K562 (cell line): ENCODE measurements at places on chromosomes 7 and 10. TPM values are rescaled to one million over a fixed set of nuclear protein-coding genes. Genes with fewer than 3 reads are reported as not detected.

The TAX1BP1 gene
- total RNA-seq: 59.5 and 61.8 TPM in 2 replicates

The SLC18A3 gene
- not detected in 2 replicates for total RNA-seq

The CACNB2 gene
- 0.09 TPM in 1 of 2 replicates, not detected in the other for total RNA-seq

The ATE1 gene
- 9.4 and 14.2 TPM in 2 replicates for total RNA-seq

The MYL10 gene
- total RNA-seq: not detected in 2 replicates

The CALY gene
- total RNA-seq: not detected in 2 replicates

The CYP26A1 gene
- 1.6 and 2.5 TPM in 2 replicates for total RNA-seq

The AVPI1 gene
- total RNA-seq: 9.1 and 10.8 TPM in 2 replicates

The NXPH1 gene
- 0.07 and 0.16 TPM in 2 replicates for total RNA-seq

The LBX1 gene
- total RNA-seq: not detected in 2 replicates

The SKAP2 gene
- 7.9 and 10.9 TPM in 2 replicates for total RNA-seq

The GALNT17 gene
- total RNA-seq: 0.11 TPM in 1 of 2 replicates, not detected in the other

The PNLIPRP3 gene
- total RNA-seq: not detected in 2 replicates

The NME8 gene
- total RNA-seq: not detected in 2 replicates

The IFRD1 gene
- total RNA-seq: 74.2 and 75.3 TPM in 2 replicates

The ELFN1 gene
- 0.45 and 0.64 TPM in 2 replicates for total RNA-seq

The ADIRF gene
- total RNA-seq: 0.27 TPM in 1 of 2 replicates, not detected in the other

The PLXNA4 gene
- 0.04 and 0.09 TPM in 2 replicates for total RNA-seq

The UCN3 gene
- total RNA-seq: not detected in 2 replicates

The ACTA2 gene
- 0.60 and 1.4 TPM in 2 replicates for total RNA-seq

The OPN1SW gene
- not detected in 2 replicates for total RNA-seq

The NPY4R gene
- not detected in 2 replicates for total RNA-seq

The PNLIPRP2 gene
- 0.38 and 0.40 TPM in 2 replicates for total RNA-seq

The CRYGN gene
- total RNA-seq: not detected in 2 replicates

The COL26A1 gene
- total RNA-seq: 0.09 and 0.16 TPM in 2 replicates

The RAB19 gene
- total RNA-seq: 0.31 TPM in 1 of 2 replicates, not detected in the other

The PPRC1 gene
- 43.1 and 44.0 TPM in 2 replicates for total RNA-seq

The ENO4 gene
- total RNA-seq: not detected in 2 replicates

The SEMA3A gene
- 1.4 and 1.5 TPM in 2 replicates for total RNA-seq

The CPN1 gene
- total RNA-seq: 0.09 TPM in 1 of 2 replicates, not detected in the other

The SPDYE2B gene
- not detected in 2 replicates for total RNA-seq
